ENCODE measurements at places on chromosomes 4 and X.

GRCh38 chr4:127783026-127783769 lies 1.1 kb downstream of the HSPA4L start:
- peak; percentile 42 for DNase-seq

DNA sequence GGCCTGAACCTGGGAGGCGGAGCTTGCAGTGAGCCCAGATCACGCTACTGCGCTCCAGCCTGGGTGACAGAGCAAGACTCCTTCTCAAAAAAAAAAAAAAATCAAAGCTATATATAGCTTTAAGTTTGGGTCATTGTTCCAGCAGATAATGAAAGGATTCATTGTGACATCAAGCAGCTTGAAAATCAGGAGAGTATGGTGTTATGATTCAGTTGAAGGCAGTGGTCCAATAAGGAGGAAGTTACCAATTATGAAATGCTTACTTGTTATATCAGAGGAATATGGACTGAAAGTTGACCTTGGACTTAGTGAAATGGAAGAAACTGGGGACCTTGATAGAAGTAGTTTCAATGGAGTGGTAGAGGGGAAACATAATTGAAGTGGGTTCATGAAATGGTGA lies 140.4 kb upstream of the MAD2L1 start:
- no peak for DNase-seq

DNA sequence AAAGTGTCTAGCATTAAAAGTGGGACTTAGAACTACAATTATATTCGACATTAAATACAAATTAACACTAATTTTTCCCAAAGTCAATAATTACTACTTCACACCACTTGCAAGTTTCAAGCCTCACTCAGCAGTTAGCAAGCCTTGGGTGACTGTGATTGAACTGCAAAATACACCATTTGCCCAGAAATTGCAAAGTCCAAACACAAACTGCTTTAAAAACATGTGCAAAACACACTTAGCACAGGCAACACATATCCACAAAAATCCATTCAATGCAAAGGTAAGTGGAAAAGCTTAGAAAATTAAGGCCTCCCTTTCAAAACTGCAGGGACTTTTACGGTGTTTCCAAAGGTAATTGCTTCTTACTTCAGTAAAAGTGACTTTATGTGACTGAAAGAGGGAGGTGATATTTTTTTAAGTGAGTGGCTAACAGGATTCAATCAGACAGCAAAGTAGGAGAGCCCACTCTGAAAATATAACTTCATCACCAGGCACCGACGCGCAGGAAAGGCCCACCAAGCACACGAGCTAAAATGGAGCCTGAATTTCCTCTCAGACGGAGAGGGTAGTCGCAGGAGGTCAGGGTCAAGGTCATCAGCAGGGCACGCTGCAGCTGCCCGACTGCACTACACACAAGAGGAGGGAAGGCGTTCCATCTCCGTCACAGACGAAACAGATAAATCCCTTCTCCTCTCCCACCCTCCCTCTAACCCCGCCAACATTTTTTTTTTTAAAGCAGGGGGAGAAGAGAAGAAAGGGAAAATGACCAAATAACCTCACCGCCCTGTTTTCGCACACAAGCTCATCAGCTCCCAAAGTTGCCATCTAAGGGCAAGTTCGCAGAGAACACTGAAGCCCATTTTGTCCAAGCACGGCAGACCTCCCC lies 3.1 kb downstream of the ZNF827 start:
- DNase-seq = peak; percentile 39

- no peak for DNase-seq
These were observed 90.2 kb downstream of the FAM53A start for GRCh38 chr4:1593881-1594345.

DNA sequence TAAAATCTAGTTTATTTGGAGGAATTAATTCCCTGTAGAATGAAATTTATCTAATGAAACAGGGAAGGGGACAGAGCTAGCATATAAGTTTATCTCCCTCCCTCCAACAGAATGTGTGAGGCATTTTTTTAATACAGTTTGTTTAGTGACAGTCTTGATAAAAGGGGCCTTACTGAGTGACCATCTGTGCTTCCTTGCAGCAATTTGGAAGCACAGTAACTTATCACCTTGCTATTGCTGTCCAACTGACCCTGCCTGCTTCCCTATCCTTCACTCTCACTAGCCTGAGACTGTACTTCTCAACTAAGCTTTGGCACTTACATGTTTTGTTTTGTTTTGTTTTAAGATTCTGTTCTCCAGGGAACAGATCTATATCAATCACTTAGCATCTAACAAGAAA lies 31.1 kb upstream of the KCTD8 start:
- DNase-seq = no peak

DNA sequence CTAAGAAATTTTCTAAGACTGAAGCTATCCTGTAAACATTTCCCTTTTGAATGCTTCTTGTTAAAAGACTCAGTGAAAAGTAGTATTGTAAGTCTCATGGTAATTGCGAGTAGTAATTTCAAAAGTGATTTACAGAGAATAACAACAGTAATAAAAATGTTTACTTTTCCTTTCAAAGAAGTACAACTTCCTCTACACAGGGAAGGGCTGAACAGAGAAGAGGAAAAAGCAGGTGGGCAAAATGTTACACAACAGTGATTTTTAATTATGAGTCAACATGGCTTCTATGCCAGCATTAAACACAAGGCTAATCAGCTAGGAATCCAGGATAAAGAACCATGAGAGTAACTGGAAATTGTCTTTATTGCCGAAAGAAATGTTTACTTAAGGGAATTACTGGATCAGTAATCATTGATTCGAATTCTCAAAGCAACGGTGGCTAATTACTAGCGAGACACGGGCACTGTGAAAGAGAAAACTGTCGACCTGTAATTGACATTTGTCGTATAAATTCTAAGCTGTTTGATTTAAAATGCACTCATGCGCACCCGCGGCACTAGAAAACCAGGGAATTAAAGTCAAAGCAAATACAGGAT lies 15.4 kb downstream of the UTP3 start:
- DNase-seq = peak; percentile 10

GRCh38 chr4:91283726-91284230 lies 1020.0 kb upstream of the GRID2 start:
- no peak for DNase-seq

DNA sequence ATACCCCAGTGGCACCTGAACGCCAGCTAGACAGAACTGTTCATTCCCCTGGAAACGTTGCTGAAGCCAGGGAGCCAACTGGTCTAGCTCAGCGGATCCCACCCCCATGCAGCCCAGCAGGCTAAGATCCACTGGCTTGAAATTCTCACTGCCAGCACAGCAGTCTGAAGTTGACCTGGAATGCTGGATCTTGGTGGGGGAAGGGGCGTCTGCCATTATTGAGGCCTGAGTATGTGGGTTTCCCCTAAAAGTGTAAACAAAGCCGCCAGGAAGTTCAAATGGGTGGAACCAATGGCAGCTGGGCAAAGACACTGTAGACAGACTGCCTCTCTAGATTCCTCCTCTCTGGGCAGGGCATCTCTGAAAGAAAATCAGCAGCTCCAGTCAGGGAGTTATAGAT lies 213.0 kb downstream of the NKX6-1 start:
- DNase-seq = no peak

- no peak for DNase-seq
These were observed 211.2 kb downstream of the NSUN7 start for GRCh38 chr4:40960941-40961340.

DNA sequence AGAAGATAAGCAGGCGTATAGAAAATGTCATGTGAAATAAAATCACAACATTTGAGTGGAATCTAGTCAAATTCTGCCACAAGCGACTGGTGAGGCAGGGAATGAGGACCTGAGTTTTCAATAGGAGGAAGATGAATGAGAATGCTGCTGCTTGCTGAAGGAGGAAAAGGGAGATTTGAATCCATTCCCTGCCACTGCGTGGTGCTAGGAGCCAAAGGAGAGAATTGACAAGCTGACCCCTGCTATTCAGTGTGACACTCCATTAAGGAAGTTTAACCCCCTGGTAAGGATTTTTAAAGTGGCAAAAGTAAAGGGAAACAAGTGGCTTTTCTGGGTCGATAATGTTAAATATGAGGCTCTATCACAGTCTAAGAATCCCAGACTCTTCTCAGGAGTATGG lies 314.0 kb downstream of the NAF1 start:
- no peak for DNase-seq

DNA sequence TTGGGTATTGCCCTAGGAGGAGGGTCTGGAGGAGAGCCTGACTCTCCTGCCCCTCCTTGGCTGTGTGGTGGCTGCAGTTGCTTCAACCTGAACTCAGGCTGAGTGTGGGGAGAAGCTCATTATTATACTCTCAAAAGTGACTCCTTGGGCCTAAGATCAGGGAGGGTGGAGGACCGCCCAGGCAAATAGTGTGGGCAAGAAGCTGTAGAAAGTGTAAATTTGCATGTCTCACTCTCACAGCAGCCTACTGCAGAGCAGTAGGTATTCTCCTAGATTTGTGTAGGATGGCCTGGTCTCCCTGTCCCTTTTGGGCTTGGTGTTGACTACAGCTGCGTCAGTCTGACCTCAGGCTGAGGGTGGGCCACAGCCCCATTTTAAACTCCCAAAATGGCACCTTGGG lies 156.1 kb downstream of the ZNF330 start:
- no peak for DNase-seq

DNA sequence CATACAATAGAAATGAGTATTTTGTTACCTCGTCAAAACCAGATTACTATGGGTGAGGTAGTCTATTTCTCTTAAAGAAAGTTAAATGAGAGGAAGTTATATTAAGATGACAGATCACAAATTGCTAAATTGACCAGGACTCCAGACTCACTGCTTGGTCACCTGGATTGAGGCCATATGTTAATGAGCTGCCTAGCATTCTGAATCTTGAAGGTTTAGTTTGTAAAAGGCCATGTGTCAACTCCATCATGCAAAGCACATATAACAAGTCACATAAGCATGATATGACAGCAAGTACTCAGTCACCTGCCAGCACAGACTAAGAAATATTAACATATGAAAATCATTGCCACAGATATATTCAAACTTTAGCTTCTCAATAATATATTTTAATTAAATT lies 72.6 kb downstream of the EPHA5 start:
- DNase-seq = no peak

DNA sequence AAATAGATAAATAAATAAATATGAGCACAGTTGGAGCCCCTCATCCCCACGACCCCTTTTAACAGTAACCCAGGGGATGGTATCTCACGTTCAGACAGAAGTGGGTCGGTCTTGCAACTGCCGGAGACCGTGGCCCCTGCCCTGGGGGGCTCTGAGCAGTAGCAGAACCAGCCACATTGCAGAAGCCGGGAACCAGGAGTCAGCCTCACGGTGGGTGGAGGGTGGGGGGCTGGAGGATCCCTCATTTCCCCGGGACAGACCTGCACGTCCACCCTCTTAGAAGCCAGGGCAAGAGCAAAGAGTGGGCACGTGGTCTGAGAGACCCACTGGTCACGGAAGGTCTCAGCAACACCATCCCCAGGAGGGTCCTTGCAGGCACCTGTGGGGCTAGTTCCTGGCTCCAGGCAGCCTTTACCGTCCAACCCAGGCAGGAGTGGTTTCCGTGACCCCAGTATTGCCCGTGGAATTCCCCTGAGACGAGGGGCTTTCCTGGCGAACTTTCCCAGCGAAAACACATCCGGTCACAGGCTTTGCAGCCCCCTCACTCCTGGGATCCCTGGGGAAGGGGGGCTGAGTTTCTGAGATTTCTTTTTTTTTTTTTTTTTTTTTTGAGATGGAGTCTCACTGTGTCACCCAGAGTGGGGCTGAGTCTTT lies 8.8 kb upstream of the IL3RA start:
- DNase-seq = no peak

DNA sequence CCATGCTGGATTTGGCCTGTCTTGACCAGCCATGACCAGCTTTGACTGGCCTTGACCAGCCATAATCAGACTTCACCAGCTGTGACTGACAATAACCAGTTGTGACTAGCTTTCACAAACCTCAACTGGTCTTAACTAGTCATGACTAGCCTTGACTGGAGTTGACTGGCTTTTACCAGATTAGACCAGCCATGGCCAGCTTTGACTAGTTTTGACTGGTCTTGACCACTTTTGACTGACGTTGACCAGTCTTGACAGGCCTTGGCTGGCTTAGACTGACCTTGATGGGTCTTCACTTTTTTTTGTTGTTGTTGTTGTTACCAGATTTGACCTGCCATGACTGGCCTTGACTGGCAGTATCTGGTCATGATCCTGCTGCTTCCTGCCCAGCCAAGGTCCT lies 67.4 kb downstream of the RLIM start:
- DNase-seq = no peak

- DNase-seq = no peak
These were observed 722.5 kb upstream of the PRKX start for GRCh38 chrX:4435905-4436304.

DNA sequence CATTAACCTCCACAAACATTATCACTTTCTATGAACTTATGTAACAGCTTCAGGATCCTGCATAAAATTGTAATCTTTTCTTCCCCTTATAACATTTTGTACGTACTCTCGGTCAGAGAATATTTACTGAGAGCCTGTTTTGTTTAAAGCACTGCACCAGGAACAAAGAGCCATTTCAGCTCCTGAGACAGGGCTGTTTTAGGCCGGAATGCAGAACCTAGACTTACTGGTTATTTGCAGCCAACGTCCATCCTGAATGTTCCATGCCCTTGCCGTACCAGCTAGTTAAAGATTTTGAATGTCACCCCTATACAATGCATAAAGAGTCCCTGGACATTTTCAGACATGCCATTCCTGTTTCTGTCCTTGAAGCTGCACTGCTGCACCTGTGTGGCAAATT lies 248.8 kb downstream of the PCDH7 start:
- DNase-seq = no peak

- DNase-seq = peak; percentile 50
These were observed 68.5 kb upstream of the MXD4 start for GRCh38 chr4:2330091-2331042.

- DNase-seq = no peak
These were observed 66.9 kb downstream of the PTPN13 start for GRCh38 chr4:86661006-86661405.

- DNase-seq = no peak
These were observed 3.7 kb upstream of the SPARCL1 start for GRCh38 chr4:87532907-87533306.

DNA sequence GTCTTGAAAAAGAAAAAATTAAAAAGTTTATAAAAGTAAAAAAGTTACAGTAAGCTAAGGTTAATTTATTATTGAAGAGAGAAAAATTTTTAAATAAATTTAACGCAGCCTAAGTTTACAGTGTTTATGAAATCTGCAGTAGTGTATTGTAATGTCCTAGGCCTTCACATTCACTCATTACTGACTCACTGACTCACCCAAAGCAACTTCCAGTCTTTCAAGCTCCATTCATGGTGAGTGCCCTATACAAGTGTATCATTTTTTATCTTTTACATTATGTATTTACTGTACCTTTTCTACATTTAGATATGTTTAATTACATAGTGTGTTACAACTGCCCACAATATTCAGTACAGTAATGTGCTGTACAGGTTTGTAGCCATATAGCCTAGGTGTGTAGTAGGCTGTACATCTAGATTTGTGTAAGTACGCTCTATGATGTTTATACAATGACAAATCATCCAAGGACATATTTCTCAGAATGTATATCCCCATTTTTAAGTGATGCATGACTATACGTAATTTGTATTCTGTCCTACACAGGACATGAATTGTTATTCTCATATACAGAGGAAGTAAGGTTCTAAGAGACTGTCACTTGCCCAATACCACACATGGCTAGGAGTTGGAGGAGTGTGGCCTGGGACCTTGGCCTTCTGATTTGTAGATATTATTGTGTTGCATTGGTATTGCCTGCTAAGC lies 19.5 kb upstream of the PDCL2 start:
- no peak for DNase-seq
